ENCODE measurements at places on chromosomes 2 and 18. TPM values are rescaled to one million over a fixed set of nuclear protein-coding genes. Genes with fewer than 3 reads are reported as not detected.

DNA sequence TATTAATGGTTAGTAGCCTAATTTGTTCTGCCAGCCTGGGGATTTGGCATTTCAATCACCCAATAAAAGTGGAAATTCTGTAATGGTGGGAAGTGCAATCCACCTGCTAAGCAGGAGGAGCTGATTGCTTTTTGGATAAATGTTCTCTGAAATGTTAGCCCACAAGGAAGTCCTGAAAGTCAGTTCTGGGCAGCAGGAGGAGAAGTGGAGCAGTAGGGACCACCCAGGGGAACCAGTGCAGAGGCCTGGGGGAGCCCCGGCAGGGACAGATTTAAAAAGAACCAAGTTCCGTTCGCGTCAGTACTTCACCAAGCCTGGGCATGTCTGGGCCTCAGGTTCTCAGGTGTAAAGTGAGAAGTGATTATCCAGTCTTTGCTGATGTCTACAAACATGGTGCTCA is 248.5 kb upstream of the RAB6C start:
- DNase-seq: no peak

GRCh38 chr2:181774685-181775084 is 94.4 kb upstream of the NEUROD1 start:
- no peak for DNase-seq

- DNase-seq: no peak
Measured at GRCh38 chr2:63667132-63667700, 78.5 kb downstream of the MDH1 start.

DNA sequence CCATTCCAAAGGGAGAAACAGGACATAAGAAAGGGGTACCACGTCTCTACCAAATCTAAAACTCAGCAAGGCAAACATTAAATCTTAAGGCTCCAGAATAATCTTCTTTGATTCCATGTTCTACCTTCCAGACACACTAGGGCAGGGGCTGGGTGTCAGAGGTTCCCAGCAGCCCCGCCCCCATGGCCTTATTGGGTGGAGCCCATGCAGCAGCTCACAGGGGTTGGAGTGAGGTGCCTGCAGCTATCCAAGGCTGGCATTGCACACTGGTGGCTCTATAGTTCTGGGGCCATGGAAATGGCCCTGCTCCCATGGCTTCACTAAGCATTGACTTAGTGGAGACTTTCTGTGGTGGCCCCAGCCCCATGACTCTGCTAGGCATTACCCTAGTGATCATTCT is 14.9 kb upstream of the OSR1 start:
- no peak for DNase-seq

- DNase-seq: no peak
Measured at GRCh38 chr18:61470031-61470674, 136.9 kb downstream of the CDH20 start.

DNA sequence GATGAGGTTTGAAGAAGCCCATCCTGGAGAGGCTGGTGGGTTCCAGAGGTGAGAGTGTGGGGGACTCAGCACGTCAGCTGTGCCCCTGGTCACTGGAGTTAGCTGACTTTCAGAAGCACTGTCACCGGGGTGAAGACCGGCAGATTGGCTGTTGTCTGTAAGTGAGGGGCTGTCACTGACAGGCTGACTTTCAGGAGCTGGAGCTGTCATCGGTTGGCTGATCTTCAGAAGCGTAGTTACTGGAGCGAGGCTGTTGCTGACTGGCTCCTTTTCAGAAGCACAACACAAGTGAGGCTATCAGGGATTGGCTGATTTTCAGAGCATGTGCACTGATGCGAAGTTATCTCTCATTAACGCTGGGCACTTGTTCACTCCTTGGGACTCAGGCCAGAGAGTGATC is 738.4 kb upstream of the ID2 start:
- DNase-seq: peak; percentile 56

- no peak for DNase-seq
Measured at GRCh38 chr18:49139766-49140165, 189.0 kb upstream of the SMAD7 start.

DNA sequence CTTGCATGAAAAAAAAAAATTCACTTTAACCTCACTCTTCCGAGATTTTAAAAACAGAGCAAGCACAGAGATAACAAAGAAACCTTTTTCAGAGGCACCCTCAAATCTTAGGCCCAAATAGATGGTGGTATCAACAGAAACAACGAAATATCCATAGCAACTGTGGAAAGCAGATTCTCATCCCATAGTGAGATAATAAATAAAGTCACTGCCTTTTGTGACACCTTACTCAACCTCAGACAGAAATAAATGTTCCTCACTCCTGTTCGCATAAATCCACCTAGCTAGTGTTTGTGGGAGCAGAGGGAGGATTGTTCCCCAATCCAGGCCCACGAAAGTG is 60.9 kb upstream of the RTN4 start:
- DNase-seq: no peak

DNA sequence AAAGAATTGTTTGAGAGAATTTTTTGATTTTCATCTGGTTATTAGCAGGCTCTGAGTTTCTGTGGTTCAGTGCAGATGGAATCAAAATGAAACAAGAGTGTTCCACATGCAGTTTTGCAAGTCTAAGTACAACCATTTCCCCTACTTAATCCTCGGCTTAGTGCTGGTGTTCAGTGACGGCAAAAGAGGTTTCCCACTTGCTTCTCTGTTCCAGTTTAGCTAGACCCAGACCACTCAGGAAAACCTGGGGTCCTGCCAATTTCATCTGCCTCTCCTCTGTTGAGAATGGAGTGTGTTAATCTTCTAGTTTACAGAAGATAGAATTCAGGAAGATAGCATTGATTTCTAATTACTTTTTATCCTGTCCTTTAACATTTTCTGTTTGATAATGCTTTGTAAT is 996.2 kb upstream of the FANCL start:
- DNase-seq: no peak

- DNase-seq: no peak
Measured at GRCh38 chr2:40700231-40700954, 248.5 kb upstream of the SLC8A1 start.

DNA sequence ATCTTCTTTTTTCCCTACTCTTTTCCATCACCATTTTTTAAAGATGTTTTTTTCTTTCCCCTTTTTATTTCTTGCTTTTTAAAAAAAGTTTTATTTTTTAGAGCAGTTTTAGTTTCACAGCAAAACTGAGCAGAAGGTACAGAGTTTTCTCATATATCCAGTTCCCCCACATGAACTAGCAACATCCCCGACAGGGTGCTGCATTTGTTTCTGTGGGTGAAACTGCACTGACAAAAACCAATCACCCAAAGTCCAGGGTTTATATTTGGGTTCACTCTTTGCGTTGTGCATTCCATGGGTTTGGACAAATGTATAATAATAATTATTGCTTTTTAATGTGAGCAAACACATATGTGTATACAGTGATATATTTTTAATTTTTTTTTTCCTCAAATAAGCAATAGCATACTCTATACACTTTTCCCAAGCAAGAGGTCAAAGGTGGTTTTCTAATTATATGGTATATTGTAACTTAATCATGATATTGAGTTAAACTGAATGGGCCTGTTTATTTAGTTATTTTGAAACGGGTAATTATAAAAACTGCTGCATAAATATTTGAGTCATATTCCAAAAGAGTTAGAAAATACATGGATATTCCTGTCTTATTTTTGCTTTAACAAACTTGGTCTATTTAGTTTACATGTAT is 50.3 kb downstream of the NCK2 start:
- DNase-seq: no peak

GRCh38 chr2:75195076-75195691 is 4.1 kb downstream of the TACR1 start:
- no peak for DNase-seq

- no peak for DNase-seq
Measured at GRCh38 chr2:64162516-64162915, 18.3 kb upstream of the PELI1 start.

- DNase-seq: no peak
Measured at GRCh38 chr18:34817636-34818035, 107.5 kb downstream of the DTNA start.

- no peak for DNase-seq
Measured at GRCh38 chr18:49013961-49014604, 63.3 kb upstream of the SMAD7 start.

- DNase-seq: no peak
Measured at GRCh38 chr2:216539791-216540241, 41.2 kb downstream of the RPL37A start.

GRCh38 chr2:216486708-216487107 is 11.9 kb upstream of the RPL37A start:
- DNase-seq: no peak

DNA sequence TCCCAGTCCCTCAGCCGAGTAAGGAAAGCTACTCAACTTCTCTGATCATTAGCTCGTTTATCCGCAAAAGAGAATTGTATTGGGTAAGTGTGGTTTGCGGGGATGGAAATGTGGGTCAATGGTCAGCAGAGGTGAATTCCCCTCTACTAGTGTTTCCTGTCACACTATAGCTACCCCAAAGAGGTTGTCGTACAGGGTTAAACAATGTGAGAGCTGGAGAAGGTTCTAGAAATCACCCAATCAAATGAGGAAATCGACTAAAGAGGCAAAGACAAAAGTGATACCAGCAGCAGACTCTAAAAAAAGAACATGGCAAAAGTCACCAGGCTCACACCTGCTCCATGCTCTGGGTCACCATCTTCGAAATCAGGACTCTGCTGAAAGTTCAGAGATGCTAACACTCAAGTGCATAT is 144.7 kb upstream of the ITGA4 start:
- peak; percentile 79 for DNase-seq

GRCh38 chr18:58514773-58515172 is 114.1 kb downstream of the ALPK2 start:
- DNase-seq: no peak

- DNase-seq: no peak
Measured at GRCh38 chr2:119744335-119744939, 15.3 kb upstream of the PTPN4 start.

DNA sequence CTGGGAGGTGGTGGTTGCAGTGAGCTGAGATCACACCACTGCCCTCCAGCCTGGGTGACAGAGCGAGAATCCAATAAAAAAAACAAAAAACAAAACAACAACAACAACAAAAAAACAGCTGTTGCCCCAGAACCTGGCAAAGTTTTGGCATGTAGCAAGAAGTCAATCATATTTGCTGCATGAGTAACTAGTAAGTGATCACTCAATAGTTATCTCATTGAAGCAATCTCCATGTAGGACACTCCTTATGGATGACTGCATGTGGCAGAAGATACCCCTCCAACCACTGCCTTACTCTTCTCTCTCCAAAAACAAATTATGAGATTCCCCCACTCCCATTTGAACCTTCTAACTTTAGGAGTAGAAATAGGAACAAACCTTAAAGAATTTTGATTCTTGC is 113.7 kb downstream of the TTC27 start:
- no peak for DNase-seq

DNA sequence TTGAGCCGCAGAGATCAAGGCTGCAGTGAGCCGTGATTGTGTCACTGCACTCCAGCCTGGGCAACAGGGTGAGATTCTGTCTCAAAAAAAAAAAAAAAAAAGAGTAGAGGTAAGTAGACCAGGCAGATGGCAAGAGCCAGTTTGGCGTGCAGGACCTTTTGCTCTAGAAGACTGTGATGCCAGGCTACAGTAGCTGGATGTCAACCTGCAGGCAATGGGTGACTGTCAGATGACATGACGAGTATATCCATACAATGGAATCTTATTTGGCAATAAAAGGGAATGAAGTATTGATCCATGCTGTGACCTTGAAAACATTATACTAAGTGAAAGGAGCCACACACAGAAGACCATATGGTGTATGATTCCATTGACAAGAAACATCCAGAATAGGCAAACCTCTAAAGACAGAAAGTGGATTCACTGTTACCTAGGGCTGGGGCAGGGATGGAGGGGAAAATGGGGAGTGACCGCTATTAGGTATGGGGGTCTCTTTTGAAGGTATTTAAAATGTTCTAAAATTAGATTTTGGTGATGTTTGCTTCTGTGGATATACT is 11.2 kb upstream of the DGUOK start:
- no peak for DNase-seq

DNA sequence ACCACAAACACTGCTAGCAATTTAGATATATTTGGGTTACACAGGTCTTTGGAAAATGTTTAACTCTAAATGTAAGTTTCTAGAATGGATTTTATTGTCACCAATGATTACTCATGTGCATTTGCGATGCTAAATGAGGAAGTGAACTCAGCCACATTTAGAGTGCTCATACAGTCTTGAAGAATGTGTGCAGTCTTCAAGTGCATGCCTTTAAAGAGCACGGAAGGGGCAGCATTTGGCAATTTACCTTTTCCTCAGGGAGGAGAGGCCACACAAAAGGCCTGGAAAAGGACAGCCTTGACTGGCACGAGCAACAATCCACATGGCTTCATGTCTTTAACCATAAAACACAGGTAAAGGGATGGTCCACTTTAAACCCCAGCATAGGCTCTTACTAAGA is 78.5 kb upstream of the STK17B start:
- peak; percentile 87 for DNase-seq

GRCh38 chr2:155766342-155767115 is 566.0 kb downstream of the NR4A2 start:
- DNase-seq: no peak

DNA sequence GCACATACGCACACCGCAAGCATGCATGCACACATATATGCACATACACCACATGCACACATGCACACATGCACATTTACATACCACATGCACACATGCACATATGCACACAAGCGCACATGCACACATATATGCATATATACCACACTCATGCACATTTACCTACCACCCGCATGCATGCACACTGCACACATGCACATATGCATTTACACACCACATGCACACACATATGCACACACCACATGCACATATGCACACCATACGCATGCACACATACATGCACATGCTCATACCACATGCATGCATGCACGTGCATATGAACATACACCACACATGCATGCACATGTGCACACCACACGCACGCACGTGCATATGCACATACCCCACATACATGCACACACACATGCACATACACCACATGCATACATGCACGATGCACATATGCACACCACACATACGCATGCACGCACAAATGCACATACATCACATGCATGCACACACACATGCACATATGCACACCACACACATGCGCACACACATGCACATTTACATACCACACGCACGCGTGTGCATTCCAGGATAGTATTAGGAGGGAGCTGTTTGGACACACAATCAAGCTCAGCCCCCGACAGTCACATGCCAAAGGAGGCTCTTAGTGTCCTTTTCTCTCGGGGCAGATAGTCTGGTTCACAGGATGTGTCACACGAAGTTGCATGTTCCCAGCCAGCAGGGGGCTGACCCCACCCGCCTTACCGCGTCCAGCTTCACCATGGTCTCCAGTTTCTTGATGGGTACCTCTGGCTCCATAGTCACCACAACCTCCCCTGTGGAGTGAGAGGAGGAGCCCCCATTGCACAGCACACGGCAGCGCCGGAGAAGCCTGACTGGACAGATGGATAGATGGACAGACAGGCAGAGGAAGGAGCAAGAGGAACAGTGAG is 5.9 kb downstream of the OTOF start:
- no peak for DNase-seq

ING5 gene
- total RNA-seq: 34.4 TPM

SCN7A gene
- not detected for total RNA-seq

PLEKHH2 gene
- total RNA-seq: not detected

SUCLG1 gene
- total RNA-seq: 112 TPM

SPC25 gene
- total RNA-seq: 5.4 TPM

COBLL1 gene
- 0.04 TPM for total RNA-seq

MYL1 gene
- not detected for total RNA-seq

CXCR1 gene
- total RNA-seq: not detected

MAL gene
- not detected for total RNA-seq

SMAD2 gene
- 163 TPM for total RNA-seq

CXCR4 gene
- 2.1 TPM for total RNA-seq

CRYGD gene
- total RNA-seq: not detected
